ENCODE measurements at places on chromosomes 16 and 17.

DNA sequence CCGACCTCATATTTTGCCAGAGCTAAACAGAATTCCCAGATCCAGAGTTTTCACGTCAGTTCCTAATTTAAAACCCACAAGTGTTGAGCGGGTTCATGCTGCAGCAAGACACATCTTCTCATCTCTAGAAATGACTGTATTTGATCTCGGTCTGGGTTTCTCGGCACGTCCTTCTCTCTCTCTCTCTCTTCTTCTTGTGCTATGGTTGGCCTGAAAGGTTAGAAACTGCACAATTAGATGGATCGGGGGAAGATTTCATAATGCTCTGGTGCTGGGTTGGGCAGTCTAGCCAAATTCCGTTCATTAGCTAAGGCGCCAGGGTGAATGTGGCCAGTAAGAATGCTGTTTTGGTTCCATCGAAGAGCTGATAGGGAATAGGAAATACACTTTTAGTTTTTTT, 158.9 kb upstream of the NOG start:
- no peak for DNase-seq

DNA sequence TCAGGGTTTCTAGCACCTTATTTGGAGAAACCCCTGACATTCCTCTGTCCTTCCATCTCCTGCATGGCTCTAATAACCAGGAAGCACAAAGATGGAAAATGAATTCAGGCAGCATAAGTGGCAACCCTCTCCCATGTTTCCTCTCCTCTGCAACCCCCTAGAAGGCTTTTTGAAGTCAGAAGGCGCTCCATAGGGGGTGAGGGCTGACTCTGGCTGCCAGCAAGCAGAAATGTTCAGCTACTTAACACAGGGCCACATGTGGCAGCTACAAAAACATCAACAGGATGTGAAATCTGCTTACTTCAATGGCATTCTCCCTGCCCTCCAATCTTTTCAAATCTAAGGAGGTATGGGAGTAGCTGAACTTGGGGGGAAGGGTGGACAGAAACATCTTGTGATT, 55.2 kb upstream of the IRX5 start:
- DNase-seq, result no peak

DNA sequence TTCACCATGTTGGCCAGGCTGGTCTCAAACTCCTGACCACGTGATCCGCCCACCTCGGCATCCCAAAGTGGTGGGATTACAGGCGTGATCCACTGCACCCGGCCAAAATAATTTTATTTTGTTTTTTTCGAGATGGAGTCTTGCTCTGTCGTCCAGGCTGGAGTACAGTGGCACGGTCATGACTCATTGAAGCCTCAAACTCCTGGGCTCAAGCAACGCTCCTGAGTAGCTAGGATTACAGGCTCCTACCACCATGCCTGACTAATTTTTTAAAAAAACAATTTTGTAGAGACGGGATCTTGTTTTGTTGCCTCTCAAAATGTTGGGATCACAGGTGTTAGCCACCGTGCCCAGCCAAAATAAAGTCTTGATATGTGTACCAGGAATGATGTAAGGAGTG, 2.4 kb upstream of the TTLL6 start:
- no peak for DNase-seq

GRCh38 chr17:74568106-74568873, 981 bp upstream of the CD300H start:
- DNase-seq, result no peak

GRCh38 chr16:79069633-79070032, 530.9 kb downstream of the MAF start:
- DNase-seq, result no peak

GRCh38 chr17:34623856-34624766, 44.7 kb downstream of the TMEM132E start:
- DNase-seq, result no peak

- no peak for DNase-seq
These were observed 24.2 kb downstream of the SOST start for GRCh38 chr17:43734376-43734775.

DNA sequence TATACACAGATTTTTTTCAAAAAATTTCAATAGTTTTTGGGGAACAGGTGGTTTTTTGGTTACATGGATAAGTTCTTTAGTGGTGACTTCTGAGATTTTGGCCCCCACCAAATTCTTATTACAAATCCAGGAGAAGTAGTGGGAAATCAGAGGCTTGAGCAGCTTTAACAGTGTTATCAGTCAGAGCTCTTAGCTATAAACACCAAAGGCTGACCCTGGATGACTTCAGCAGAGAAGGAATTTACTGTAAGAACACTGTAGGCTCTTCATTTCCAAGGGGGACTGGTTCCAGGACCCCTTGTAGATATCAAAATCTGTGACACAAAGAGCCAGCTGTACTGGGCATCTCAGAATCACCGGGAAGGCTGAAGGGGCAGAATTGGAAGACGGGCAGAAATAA, 17.8 kb downstream of the MPHOSPH6 start:
- DNase-seq, result no peak

- DNase-seq, result no peak
These were observed 76.5 kb upstream of the RPL38 start for GRCh38 chr17:74126959-74127358.

GRCh38 chr17:79047923-79048825, 24.2 kb downstream of the C1QTNF1 start:
- no peak for DNase-seq

- no peak for DNase-seq
These were observed 15.7 kb upstream of the CDH3 start for GRCh38 chr16:68629351-68629910.

- DNase-seq, result no peak
These were observed 562 bp downstream of the ZC3H7A start for GRCh38 chr16:11796227-11797165.

DNA sequence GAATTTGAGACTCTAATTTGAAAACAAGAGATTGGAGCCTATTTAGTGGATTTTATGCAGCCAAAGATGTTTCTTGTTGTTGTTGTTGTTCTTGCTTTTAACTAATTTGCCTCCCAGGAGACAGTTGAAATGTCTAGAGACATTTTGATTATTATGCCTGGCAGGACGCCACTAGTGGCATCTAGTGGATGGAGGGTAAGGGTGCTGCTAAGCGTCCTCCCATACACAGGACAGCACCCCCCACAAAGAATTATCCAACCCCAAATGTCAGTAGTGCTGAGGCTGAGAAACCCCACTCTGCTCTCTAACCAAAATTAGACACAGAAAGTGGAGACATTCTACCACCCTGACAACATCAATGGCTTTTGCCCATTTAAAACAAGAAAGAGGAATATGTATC, 15.4 kb upstream of the HSBP1 start:
- DNase-seq, result no peak

- no peak for DNase-seq
These were observed 6.6 kb downstream of the NHERF2 start for GRCh38 chr16:2033057-2033908.

DNA sequence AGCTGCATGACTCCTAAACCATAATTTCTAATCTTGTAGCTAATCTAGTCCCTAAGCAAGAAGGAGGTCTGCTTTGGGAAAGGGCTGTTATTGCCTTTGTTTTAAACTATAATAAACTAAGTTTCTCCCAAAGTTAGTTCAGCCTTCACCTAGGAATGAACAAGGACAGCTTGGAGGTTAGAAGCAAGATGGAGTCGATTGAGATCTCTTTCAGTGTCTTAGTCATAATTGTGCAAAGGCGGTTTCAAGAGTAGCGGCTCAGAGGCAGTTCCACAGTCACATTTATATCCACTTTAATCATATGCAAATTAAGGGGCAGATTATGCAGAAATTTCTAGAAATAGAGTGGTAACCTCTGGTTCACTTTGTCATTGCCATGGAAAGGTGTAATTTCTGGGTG, 17.4 kb downstream of the DRC7 start:
- DNase-seq, result no peak

- DNase-seq, result no peak
These were observed 34.9 kb downstream of the BCO1 start for GRCh38 chr16:81273223-81273950.

GRCh38 chr16:66605177-66605978, 874 bp downstream of the CMTM3 start:
- no peak for DNase-seq

DNA sequence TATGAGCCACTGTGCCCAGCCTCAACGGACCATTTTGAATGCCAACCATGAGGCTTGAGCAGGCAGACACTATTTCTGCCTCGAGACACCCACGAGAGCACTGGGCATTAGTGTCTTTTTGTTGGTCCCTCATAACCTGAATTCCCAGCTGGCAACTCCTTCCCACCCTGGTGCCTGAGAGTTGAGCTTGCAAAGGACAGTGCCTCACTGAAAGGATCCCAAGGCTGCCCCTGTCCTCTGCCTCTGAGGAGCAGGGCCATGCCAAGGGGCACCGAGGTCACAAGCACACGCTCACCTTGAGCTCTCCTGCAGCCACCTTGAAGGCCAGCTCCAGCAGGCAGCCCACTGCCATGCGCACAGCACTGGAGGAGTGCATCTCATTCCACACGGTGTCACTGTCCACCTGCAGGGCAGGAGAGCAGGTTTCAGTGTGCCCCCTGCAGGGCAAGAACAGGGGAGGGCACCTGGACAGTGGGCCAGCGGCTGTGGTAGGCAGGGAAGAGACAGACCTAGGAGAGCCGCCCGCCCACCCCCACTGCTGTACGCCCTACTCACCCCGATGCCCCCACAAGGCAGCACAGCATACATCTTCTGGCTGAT, 12.8 kb downstream of the G6PC3 start:
- no peak for DNase-seq

DNA sequence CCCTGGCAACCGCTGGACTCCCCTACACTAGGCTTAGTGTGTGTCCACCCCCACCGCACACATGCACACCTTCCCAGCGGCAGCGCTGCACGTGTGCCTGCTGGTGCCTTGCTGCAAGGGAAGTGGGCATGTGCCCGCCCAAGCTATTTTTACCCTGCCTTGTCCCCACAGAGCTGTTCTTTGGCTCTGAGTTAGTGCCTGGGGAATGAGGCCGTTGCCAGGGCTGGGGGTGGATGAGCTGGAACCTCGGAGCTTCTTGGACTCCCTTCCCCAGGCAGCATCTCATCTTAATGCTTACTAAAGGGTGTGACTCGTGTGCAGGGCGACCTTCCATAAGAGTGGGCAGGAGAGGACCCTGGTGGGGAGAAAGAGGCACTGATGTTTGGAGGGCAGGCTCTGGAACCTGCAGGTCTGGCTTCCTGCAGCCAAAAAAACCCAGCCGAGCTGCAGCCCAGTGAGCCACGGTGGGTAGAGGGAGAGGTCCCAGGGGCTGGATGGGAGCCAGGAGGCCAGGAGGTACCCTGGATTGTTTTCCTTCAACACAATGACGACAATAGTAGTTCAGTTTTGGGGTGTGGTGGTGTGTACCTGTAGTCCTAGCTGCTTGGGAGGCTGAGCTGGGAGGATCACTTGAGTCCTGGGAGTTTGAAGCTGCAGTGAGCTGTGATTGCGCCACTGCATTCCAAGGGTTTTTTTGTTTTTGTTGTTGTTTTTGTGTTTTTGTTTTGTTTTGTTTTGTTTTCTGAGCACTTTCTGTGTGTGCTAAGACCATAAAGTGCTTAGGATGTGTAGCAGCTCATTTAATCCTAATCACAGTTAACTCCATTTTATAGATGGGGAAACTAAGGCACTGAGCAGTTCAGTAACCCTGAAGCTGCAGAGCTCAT, 119.1 kb downstream of the RAB11FIP4 start:
- no peak for DNase-seq

DNA sequence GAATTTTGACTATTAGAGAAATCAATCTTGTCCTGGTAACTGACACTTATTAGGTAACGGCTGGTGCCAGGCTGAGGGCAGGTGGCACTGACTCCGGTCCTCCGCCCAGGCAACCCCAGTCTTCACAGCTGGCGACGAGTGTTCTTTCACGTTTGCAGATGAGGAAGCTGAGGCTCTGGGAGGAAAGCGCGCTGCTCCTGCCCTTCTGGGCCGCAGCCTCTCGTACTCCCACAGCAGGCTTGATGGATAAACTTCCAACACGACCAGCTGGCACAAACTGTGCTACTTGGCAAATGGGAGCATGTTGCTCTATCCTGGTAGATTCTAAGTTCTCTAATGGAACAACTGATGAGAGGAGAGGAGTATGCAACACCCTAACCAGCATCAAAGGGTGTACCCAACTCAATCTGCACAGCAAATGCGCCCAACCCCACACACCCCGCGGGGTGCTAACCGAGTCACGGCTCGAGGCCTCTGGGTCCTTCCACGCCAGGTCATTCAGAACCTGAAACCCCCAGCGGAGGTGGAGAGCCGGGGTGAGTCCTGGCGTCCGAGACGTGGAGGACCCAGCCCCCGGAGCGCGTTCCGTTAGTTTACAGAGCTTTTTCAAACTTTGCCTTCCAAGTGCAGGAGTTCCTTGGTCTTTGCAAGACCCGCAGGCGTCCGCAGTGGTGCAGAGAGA, 477 bp upstream of the SLC47A1 start:
- no peak for DNase-seq

DNA sequence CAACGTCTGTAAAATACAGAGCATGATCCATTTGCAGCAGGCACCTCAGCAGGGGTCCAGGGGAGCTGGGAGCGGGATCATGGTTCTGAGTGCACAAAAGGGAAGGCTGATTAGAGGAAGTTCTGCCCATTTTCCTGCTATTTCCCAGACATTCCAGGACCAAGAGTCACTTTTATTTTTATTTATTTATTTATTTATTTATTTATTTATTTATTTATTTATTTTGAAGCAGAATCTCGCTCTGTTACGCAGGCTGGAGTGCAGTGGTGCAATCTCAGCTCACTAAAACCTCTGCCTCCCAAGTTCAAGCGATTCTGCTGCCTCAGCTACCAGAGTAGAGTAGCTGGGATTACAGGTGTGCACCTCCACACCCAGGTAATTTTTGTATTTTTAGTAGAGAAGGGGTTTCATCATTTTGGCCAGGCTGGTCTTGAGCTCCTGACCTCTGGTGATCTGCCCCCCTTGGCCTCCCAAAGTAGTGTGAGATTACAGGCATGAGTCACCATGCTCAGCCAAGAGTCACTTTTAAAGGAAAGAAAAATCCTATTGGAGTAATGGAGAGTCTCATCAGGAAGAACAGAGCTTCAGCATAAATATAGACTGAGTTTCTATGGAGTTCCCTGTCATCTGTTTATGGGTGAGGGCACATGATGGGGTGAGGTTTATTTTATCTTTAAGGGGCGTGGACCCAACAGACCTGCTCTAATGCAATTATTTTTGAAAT, 355.2 kb downstream of the HAPSTR1 start:
- DNase-seq, result no peak

DNA sequence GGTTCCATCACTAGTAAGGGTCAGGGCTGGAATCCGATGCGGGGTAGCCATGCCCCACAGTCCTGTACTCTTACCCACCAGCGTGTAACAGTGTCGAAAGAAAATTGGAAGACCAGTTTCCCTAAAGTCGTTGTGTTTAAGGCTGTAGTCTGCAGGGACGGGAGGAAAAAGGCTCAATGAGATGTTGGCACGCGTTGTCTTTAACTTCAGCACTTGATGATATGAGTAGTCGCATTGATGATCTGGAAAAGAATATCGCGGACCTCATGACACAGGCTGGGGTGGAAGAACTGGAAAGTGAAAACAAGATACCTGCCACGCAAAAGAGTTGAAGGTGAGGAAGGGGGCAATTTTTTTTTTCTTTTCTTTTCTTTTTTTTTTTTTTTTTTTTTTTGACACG, 1.3 kb downstream of the HSBP1 start:
- no peak for DNase-seq

DNA sequence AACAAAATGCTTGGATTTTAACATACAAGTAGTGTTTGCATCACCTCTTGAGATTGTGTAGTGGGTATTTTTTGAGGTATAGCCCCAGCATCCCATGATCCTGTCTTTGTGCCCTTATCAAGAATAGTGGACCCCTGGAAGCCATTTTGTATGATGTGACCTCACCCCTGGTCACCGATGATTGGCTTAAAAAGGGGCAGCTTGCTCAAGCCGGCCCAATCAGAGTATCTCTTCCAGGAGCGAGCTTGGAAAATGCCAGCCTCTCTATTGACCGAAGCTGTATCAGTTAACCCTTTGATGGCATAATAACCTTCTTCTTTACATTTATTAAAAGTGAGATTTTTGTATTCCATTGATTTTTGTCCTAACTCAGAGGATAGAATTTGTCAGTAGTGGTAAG, 55.5 kb upstream of the FAM20A start:
- DNase-seq, result no peak

All from stimulated activated CD8-positive, alpha-beta memory T cell treated with anti-CD3 and anti-CD28 coated beads, Interleukin-4, amount 100 ng/mL, for 1 hour (primary cell).